ENCODE measurements at places on chromosomes 6 and 20. TPM values are rescaled to one million over a fixed set of nuclear protein-coding genes. Genes with fewer than 3 reads are reported as not detected.

The RAMACL gene
- 1.5 TPM for total RNA-seq

The DLK2 gene
- 4.4 TPM for total RNA-seq

The CAGE1 gene
- total RNA-seq, result not detected

The PKHD1 gene
- total RNA-seq, result under 0.01 TPM

The GABRR2 gene
- total RNA-seq, result 0.25 TPM

The PCMT1 gene
- total RNA-seq, result 146 TPM

The PGBD1 gene
- total RNA-seq, result 15.5 TPM

The COL19A1 gene
- total RNA-seq, result 2.2 TPM

The CFAP61 gene
- 2.5 TPM for total RNA-seq

The HMGN4 gene
- 52.6 TPM for total RNA-seq

The PDE7B gene
- total RNA-seq, result 2.5 TPM

The CRISP2 gene
- 0.49 TPM for total RNA-seq

The ZSCAN23 gene
- 10.8 TPM for total RNA-seq

The OTOR gene
- total RNA-seq, result under 0.01 TPM

The VSX1 gene
- under 0.01 TPM for total RNA-seq

The IMPG1 gene
- total RNA-seq, result not detected
